Activated CD4-positive, alpha-beta T cell treated with anti-CD3 and anti-CD28 coated beads, Interleukin-2, amount 50 U/mL, for 16 hours (primary cell): ENCODE measurements at places on chromosomes 1 and 21.

DNA sequence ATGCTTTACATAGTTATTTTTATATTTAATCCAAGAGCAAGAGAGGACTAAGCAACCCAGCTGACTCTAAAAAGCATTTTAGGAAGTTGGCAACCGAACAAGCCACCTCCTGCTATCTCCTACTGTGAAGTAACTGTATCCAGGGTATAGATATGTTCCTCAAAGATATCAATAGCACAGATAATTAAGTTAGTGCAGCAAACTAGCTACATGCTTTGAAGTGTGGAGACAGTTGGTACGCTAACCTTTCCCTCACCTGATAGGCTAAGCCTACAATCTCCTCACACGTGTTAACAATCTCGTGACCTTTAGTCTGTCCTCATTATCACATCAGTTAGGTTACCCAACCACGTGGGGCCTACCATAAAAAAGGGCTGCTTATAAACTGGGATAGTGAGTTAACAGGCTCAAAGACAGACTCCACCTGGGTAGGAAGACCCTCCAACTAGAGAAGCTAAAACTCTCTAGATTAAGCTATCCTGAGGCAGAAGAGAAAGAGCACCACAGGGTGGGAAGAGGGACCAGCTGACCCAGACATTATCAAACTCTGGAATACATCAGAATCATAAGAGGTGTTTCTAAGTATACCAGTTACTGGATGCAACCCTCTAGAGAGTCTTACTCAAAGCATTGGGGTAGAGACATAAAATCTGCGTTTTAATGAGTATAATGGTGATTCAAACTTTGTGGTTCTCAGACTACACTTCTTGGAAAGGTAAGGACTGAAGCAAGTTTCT lies 340.1 kb upstream of the ESRRG start:
- no peak for DNase-seq

- no peak for DNase-seq
Observed at GRCh38 chr1:179824265-179824664, 53.3 kb downstream of the TOR1AIP2 start.

DNA sequence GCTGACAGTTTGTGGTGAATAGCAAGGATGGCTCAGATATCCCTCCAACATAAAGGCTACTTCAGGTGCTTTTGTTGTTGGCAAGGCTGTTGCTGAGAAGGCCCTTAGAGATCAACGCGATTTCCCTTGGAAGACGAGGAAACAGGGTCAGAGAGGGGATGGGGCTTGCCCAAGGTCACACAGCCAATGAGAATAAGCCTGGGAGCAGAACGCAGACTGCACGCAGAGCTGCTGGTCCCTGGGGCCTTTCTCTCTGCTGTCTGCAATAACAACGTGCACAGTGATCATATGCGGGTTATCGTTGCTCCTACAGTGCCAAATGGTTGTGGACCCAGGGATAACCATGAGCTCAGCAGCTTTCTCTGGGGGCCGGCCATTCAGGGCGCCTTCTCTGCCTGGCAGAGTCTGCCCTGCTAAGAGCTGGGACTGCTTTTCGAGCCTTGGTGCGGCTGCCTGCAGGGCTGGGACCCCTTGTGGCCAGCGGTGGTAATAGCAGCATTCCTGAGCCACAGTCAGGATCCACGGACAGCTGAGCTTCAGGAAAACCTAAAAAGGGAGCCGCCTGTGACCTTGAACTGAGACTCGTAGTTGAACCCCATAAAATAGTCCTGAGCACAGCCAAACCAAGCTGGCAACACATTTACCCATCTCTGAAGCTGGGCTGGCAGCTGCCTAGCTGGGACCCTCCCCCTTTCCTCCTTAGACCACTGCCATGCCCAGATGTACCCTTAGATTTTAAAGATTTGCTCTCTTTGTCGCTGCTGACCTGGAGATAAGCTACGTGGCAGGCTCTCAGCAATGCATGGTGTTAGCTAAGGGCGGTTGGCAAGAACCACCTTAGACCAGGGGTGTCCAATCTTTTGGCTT lies 39.8 kb downstream of the HTR6 start:
- DNase-seq, result peak; percentile 57

DNA sequence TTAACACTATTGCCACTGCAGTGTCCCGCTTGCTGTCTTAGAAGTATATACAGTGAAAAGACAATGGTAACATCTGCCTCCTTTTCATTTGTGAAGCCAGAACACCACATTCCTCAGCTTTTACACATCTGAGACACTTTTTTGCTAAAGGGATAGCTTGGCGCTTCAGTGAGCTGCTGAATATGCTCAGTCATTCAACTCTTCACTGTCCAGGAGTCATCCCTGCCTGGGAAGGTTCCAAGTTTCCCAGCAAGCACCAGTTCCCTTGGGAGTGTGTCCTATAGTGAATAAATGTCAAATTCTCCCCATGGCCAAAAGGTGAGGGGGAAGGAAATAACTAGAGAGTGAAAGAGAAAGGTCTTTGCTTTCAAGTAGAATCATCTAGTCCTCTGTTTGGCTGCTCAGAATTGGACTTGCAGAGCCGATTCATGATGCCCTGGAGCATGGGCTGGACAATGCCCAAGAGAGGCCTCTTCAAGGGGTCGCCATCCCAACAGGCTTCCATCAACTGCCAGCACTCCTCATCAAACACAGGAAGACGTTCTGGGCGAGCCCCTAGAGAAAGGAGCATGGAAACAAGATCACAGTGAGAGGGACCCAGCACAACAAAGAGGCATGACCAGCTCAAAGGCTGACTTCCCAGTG lies 25.5 kb upstream of the RBBP5 start:
- DNase-seq, result no peak

GRCh38 chr1:193394336-193394735 lies 207.9 kb upstream of the B3GALT2 start:
- no peak for DNase-seq

- DNase-seq, result no peak
Observed at GRCh38 chr1:22761101-22761500, 50.5 kb downstream of the EPHB2 start.

DNA sequence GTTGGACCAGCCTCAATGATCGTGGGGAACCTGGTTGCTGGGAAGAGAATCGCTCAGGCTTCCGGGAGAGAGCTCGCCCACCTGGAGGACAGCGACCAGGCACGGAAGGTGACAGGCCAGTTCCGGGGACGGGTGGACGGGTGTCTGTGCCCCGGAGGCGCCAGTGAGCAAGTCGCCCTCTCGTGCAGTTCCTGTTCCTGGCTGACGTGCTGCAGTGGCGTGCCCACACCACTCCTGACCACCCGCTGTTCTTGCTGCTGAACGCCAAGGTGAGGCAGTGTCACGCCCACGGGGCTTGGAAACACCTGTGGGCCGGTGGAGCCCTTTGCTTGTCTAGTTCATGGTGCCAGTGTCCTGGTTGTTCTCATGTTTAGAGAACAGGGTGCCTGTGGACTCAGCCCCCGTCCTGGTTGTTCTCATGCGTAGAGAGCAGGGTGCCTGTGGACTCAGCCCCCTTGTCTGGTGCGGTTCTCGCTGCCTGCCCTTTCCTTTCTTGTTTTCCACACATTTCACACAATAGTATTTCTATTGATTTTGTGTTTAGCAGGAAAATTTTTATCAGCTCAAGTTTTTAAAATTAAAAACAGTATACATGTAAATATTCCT lies 53.1 kb downstream of the S100B start:
- no peak for DNase-seq

- peak; percentile 80 for DNase-seq
Observed at GRCh38 chr1:117658676-117659075, 52.8 kb downstream of the TENT5C start.

DNA sequence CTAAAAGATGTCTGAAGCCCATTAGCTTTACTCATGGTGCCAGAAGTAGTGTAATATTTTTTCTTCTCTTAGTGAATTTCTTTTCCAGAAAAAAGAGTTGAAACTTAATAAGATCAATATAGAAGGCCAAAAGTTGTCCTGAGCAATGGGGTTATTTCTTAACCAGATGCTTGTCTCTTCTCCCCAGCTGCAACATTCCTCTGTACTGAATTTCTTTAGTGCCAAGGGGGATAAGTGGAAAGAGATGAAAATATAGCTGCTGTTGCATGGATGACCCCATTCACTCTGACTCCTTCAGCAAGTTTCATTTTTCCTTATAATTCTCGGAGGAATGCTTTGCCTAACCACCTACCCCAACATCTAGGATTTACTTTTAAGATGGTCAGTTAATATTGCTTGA lies 675.0 kb downstream of the USP25 start:
- DNase-seq, result no peak

- no peak for DNase-seq
Observed at GRCh38 chr1:241817331-241817792, 30.6 kb upstream of the EXO1 start.

DNA sequence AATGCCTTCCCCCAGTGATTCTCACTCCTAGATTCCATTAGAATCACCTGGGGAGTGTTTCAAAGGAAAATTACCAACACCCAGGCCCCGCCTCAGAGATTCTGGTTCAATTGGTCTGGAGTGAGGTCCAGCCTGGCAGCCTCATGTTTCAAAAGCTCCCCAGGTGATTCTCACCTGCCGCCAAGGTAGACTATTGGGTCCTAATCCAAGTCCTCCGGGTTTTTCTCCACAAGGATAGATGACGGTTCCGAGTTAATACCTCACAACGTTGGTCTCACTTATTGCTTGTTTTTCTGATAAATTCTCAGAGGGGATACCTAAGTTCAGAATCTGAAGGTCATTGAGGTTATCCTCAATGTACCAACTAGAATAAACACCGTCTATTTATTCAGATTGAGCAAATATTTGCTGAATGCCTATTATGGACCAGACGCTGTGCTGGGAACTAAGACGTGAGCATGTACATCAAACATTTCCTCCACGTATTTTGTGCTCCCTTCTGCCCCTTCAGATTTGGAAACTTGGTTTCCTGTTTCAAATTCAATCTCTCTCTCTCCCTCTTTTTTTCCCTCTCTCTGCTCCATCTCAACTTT lies 97.5 kb downstream of the SEC16B start:
- DNase-seq, result no peak

DNA sequence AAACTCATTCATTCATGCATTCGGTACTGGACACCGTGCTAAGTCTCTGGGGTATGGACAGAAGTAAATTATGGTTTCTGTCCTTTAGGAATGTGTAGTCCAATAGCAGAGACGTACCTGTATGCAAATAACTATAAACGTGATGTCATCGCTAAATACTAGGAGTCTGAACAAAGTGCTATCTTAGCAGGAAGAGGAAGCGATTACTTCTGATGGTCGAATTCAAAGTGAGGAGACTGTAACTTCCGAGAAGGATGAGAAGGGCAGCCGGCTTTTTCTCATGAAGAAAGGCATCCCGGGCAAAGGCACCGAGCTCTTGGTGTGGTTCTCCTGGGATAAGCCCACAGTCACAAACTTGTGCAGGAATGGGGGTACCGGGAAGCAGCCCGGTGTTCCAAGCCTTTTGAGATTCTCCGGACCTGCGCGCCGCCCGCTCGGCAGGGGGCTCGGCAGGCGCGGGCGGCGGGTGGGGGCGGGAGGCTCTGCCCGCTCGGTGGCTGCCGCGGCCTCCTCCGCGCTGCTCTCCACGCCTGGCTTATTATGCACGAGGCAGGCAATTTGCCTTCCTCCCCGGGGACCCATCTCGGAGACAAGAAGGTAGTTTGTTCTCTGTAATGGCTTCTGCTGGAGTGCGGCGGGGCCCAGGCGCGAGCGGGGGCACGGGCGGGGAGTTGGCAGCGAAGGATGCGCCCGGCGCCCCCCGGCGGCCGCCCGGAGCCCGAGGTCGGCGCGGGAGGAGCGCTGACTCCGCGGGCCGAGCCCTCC lies 67.5 kb upstream of the CD1D start:
- no peak for DNase-seq

DNA sequence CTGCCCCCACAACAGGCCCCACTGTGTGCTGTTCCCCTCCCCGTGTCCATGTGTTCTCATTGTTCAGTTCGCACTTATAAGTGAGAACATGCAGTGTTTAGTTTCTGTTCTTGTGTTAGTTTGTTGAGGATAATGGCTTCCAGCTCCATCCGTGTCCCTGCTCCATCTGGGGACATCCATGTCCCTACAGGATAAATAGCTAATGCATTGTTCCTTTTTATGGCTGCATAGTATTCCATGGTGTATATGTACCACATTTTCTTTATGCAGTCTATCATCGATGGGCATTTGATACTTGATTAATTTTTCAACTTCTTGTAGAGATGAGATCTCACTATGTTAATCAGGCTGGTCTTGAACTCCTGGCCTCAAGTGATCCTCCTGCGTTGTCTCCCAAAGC lies 44.4 kb upstream of the RUNX1 start:
- no peak for DNase-seq

DNA sequence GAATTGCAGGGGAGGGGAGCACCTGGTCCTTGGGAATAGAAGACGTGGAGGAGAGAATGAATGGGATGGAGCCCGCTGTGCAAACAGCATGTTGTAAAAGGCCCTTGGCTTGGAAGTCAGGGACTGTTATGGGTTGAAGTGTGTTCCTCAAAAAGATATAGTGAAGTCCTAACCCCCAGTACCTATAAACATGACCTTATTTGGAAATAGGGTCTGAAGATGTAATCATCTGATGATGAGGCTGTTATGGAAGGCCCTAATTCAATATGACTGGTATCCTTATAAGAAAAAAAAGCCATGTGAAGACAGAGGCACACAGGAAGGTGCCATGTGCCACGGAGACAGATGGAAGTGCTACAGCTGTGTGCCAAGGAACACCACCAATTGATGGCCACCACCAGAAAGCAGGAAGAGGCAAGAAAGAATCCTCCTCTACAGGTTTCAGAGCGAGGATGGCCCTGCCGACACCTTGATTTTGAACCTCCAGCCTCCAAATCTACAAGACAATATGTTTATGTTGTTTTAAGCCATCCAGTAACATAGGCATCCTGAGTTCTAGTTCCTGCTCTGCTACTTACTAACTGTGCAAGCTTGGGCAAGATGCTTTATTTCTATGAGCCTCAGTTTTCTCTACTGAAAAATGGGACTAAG lies 51.2 kb downstream of the LRRN2 start:
- no peak for DNase-seq

DNA sequence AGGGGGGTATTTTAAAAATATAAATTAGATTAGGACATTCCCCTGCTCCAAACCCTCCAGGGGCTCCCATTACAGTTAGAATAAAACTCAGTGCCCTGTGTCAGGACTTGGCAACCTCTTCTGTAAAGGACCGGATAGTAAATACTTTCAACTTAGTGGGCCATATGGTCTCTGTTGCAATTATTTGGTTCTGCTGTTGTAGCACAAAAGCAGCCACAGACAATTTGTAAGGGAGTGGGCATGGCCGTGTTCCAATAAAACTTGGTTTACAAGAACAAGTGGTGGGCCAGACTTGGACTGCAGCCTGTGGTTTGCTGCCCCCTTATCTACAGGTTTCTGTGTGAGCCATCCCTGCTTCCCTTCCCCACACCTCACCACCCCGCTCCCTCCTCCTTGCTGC lies 92.0 kb downstream of the ACTL8 start:
- DNase-seq, result no peak

DNA sequence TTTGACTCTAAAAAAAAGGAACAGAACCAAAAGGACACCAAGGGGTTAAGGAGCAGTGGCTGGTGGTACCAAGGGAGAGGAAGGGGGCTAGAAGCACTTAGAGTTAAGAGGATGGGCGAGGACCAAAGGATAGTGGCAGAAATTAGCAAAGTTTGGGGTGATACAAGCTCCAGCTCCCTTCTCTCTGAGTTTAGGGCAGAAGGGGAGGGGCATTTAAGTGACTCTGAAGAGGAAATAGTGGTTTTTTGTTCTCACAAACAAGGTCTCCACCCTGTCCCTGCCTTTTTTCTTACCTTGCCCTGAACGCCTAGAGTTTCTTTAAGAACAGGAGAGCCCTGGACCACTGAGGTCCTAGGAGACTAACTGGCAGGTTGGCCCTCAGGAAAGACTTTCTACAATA lies 3.3 kb downstream of the CDC42SE1 start:
- DNase-seq, result peak; percentile 50
